ENCODE measurements at places on chromosomes 7 and 10.

GRCh38 chr10:452512-453426 is 236.7 kb downstream of the DIP2C start:
- no peak for DNase-seq

GRCh38 chr7:53119514-53119941 is 84.1 kb downstream of the POM121L12 start:
- no peak for DNase-seq

DNA sequence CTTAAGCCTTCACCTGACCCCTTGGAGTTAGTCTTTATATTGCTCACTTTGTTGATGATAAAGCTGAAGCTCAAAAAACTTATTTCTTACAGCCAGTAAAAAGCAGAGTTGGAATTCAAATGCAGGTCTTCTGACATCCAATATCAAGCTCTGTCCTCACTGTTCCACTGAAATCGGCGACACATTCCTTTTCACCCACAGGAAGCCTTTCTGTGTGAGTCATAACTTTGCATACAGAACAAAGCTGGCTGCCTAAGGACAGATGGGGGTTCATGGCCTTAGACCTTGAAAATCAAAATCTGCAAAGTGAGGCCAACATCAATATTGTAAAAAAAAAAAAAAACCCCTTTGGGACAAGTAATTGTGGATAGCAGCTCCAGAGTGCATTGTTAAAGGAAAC is 21.8 kb upstream of the AKR1B1 start:
- no peak for DNase-seq

DNA sequence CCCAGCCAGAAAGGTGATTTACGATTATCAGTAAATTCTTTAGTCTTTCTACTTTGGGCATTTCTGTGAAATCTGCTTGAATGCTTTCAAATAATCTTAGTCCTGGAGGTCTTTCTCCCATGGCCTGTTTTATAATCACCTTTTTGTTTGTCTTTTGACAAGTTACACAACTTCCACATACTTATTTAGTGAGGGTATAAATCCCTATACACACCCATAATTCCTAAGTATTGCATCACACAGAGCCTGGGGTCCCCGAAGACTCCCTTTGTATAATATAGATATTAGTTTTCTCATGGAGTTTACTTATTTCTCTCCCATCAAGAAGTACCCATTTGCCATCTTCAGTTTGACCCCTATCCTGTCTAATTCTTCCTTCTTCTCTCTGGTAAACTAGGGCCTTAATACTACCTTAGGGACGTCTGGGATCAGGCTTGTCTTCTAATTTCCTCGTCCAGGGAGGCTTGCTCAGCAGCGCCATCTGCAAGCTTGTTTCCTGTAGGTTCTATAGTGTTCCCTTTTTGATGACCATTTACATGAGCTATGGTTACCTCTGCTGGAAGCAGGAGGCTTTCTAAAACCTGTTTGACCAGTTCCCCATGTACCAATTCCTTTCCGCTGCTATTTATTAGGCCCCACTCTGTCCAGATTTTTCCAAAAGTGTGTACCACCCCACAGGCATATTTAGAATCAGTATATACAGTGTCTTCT is 8.1 kb downstream of the DNAH11 start:
- DNase-seq = no peak

Measured in activated naive CD4-positive, alpha-beta T cell treated with Interleukin-2 at 50 U/mL for 16 hours (primary cell).